ENCODE measurements at places on chromosomes 3 and 15. TPM values are rescaled to one million over a fixed set of nuclear protein-coding genes. Genes with fewer than 3 reads are reported as not detected.

- DNase-seq: no peak
These were observed 31.0 kb downstream of the NXPE3 start for GRCh38 chr3:101810022-101810418.

DNA sequence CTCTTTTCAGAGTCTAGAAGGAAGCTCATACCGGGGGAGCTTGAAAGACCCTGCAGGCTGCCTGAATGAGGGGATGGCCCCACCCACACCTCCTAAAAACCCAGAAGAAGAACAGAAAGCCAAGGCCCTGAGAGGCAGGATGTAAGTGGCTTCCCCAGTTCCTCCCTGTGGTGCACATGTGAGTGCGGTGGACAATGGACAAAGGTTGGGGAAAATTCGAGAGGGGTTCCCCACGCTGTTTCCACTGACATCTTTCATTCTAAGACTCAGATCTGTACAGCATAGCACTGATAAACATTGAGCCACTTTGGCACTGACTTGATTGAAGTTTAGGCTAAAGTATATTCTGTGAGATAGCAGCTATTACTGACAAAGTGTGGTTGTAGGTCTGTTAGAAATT, 79.5 kb upstream of the UMPS start:
- DNase-seq: no peak

Gene PATL2
- 4.0 TPM for total RNA-seq

DNA sequence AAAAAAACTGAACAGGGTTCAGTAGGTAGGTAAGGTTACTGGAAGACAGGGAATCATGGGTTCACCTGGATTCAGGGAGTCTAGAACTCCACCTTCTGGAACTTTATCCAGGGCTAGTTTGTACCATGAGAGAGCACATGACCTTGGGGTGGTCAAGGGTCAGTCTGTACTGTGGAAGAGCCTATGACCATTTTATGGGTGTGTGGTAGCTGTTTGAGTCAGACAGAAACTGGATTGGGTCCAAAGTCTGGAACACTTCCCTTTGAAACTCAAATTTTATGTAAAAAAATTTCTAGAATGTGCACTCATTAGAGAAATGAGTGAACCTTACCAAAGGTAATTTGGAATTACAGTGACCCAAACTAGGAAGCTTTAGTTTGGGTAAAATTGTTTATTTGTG, 486.0 kb upstream of the AGTR1 start:
- DNase-seq: no peak

Gene APBA2
- 9.5 TPM for total RNA-seq

Gene ALDH1L1
- 129 TPM for total RNA-seq

GRCh38 chr3:132135628-132136333, 101.0 kb upstream of the CPNE4 start:
- DNase-seq: no peak

GRCh38 chr3:81105789-81106488, 655.5 kb downstream of the GBE1 start:
- DNase-seq: no peak

GRCh38 chr3:122377975-122378374, 5.1 kb downstream of the MIX23 start:
- no peak for DNase-seq

DNA sequence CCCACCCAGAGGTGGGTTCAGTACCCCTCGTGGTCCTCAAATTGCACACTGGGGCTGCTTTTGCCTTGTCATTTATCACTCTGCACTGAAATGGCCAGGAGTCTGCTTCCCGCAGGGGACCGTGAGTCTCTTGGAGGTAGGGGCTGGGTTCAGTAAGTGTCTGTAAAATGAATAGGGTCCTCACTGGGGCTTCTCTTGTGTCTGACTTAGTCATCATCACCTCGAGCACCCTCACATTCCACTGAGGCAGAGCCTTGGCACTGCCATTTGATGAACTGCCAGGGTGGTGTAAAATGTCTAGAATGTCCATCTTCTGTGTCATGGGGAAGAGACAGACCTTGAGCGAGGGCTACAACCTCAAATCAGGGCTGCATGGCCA, 61.0 kb upstream of the RYK start:
- DNase-seq: no peak

DNA sequence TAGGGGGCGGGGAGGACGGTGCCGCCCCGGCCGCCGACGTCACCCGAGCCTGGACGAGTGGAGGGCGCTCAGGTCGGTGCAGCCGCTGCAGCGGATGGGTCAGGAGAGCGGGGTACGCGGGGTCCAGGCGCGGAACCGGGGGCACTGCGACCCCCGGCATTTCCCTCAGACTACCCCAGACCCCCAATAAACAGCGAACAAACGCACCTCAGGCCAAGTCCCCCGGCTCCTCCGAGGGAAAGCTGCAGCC, 78.9 kb downstream of the IQSEC1 start:
- no peak for DNase-seq

- no peak for DNase-seq
These were observed 607.5 kb upstream of the DPPA4 start for GRCh38 chr3:109944836-109945235.

DNA sequence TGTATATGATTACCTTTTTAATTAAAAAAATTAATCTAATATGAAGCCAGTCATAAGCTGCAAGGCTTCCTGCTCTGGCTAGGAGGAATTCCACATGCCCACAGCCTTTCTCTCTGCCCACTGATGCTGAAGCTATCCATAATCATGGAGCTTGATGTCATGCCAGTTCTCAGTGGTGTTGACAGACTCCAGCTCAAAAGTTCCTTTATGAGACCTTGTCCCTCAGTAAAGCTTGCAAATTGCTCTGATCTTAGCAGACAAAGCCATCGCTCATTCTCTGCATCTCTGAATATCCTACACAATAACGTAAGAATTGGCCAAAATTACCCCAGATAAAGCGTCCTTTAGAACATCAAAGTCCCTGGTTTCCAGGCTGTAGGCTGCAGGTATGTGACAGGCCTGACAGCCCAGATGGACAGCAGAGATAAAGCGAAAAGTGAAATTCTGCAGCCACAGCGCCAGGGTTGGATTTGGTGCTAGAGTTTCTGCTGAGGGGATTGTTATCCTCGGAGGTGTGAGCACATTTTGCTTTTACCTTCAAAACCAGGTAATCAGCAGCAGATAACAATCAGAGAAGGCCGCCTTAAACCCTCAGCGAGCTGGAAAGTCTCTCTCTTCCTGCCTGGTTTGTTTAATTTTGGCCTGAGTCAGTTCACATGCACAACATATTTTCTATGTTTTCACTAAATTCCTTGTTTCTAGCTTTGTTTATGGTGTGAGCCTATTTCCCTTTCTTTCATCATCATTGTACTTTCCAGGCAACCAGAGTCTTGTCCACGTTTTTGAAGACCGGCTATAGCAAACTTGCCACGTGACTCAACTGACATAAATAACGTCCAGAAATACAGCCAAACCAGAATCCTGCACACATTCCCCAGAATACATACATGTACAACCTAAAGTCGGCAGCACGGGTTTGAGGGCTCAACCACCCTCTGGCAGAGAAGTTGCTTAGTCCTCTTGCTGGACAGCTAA, 36.6 kb upstream of the ALDH1A3 start:
- no peak for DNase-seq
